NCI-H1930 (cell line): ENCODE measurements at places on chromosomes 2 and 18.

- no peak for DNase-seq
These were observed 248.4 kb downstream of the PID1 start for GRCh38 chr2:229022652-229023051.

DNA sequence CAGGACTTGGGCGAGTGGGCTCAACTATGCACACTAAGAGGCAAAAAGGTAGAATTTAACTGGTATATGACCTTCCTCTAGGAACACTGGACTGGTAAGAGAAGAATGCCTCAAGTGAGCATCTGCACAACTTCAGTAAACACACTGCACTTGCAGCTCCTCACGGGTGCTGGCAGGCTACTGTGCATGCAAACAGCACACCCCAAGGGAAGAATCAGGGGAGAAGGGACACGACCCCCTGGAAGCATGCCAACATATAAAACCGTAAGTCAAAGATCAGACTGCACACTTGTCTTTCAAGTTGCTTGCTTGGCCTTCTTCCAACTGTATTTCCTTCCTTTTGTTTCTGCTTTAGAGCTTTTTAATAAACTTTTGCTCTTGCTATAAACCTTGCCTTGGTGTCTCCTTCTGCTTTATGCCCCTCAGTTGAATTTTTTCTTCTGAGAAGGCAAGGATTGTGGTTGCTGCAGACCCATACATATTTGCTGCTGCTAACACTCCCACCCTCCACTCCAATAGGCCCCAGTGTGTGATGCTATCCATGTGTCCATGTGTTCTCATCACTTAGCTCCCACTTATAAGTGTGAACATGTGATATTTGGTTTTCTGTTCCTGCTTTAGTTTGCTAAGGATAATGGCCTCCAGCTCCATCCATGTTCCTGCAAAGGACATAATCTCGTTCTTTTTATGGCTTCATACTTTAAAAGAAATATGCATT lies 263.7 kb upstream of the SPOPL start:
- no peak for DNase-seq

GRCh38 chr2:28833740-28834470 lies 23.3 kb downstream of the SPDYA start:
- DNase-seq: no peak

- no peak for DNase-seq
These were observed 212.9 kb downstream of the CYP26B1 start for GRCh38 chr2:71934595-71935261.

DNA sequence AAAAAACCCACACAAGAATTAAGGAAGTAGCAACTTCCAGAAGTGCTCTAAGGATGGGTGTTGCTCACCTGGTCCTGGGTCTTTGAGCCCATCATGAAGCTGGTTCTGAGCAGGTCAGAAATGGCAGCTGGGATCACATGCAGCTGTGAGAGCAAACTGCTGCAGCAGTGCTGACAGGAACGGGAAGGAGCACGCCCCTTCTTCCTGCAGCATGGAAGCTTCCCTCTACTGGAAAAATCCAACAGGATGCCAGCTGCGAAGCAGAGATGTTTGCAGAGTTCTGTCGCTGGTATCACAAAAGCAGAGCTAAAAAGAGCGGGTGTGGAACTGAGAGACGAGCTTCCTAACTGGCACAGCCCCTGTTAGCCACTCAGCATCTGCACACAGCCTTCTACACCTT lies 33.7 kb downstream of the EIF4E2 start:
- DNase-seq: no peak

GRCh38 chr18:58992301-58993231 lies 127.9 kb downstream of the ZNF532 start:
- DNase-seq: no peak

- DNase-seq: no peak
These were observed 3.5 kb downstream of the ASPRV1 start for GRCh38 chr2:69957965-69958364.

DNA sequence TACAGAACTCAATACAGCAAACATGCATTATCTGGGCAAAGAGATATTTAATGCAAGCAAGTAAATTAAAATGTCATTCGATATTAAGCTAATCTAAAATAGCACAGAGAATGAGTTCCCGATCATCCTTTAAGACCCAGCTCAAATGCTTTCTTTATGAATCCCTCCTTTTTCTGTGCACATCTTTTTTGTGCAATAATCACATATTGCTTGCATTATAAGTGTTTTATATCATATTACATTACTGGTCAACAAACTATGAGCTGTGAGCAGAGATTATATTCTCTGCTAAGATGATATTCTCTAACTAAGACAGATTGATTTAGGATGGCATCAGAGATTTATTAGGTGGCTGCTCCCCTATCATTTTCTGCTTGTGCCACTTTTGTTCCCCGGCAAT lies 146.1 kb downstream of the ERBB4 start:
- no peak for DNase-seq

- no peak for DNase-seq
These were observed 27.9 kb downstream of the MSH6 start for GRCh38 chr2:47810850-47811249.

DNA sequence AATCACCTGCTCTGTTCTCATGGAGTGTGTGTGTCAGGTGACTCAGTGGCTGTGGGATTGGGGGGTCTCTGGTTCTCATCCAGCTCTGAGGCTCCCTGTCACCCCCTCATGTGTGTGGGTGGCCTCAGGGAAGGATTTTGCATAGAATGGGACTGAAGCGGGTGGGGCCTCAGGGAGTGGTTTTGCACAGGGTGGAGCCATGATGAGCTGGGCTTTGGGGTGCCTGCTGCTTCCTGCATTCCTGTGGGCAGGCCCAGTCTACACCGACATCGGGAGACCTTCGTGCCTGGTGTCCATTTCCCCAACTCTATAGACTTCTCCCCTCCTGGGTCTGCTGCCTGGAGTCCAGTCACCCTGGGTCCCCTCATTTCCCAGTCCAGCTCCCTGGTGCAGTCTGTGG lies 59.7 kb downstream of the VAPA start:
- DNase-seq: no peak

DNA sequence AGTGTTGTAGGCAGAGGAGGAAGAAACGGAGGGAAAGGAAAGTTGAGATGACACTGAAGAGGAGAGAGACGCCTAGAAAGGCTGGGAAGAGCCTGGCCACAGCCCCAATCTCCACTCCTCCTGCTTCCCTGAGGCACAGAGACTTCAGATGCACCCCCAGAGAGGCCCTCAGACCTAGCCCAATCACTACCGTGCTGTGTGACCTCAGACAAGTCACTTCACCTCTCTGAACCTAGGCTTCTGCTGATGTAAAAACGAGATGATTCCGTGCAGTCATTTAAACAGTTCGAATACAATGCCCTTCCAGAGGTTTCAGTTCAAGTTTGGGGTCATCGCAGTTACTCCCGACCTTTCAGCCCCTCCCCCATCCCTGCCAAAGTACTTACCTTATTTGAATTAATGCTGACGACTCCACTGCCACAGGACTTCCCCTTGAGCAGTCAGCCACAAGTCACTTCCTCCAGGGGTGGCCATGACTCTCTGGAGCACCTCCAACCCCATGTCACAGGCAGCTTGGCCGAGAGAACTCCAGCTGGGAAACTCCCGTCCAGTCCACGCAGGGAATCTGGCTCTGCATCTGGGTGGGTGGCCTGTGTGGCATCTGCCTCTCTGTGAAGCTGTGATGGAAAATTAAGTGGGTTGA lies 105.2 kb upstream of the ID2 start:
- DNase-seq: no peak

- DNase-seq: no peak
These were observed 240.1 kb upstream of the NXPH2 start for GRCh38 chr2:139020287-139020686.

- DNase-seq: no peak
These were observed 5.3 kb downstream of the SPC25 start for GRCh38 chr2:168884975-168885374.

GRCh38 chr2:29255004-29255403 lies 139.8 kb downstream of the CLIP4 start:
- DNase-seq: no peak

GRCh38 chr2:217790681-217791392 lies 212.0 kb downstream of the TNS1 start:
- DNase-seq: no peak

GRCh38 chr2:62506421-62506750 lies 391 bp upstream of the TMEM17 start:
- DNase-seq: no peak

- no peak for DNase-seq
These were observed 96.4 kb upstream of the LDAH start for GRCh38 chr2:20919297-20919800.

DNA sequence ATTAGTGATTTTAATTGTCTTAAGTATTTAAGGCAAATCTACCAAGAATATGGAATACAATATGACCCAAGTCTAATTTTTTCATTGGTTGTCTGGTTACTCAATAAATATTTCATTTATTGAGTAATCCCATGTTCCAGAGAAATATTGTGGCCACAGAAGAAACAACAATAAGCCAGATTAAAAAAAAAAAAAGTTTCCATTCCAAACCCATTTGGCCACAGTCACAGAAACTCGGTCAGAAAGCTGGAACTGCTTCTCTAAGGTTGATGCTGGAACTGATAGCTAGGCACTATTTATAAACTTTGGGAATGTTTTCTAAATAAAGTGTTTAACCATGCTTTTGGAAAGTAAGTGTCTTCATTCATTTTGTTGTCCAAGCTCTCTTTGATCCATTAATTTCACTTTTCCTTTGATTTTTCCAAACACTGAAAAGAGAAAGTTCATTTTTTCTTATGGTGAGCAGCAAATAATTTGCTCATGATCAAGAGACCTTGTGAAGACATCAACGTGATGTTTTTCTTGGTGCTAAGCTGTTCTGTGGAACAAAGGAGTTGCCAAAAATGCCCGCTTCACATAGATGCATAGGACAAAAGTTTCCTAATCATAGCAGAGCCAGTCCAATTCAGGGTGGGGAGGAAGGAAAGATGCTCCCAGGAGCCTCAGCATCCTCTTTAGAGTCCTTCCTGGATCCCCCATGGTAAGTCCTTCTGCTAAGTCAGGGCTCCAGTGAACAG lies 72.1 kb upstream of the CCBE1 start:
- DNase-seq: no peak
